ENCODE measurements at places on chromosomes 3 and 15. TPM values are rescaled to one million over a fixed set of nuclear protein-coding genes. Genes with fewer than 3 reads are reported as not detected.

DNA sequence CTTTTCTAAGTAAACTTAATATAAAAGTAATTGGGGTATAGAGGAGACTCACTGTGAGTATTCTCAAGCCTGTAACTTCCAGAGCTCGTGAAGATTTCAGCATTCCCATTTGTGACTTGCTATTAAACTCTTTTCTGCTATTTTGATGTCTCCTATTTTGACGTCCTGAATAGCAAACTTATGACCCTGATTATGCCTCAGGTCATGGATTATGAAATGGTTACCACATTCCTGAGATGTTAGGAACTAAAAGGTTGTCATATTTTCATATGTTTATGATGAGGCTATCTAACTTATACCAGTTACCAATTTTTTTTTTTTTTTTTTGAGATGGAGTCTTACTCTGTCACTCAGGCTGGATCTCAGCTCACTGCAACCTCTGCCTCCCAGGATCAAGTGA lies 105.5 kb downstream of the ATG7 start:
- DNase-seq = no peak

The TFRC gene
- total RNA-seq = 336 TPM

DNA sequence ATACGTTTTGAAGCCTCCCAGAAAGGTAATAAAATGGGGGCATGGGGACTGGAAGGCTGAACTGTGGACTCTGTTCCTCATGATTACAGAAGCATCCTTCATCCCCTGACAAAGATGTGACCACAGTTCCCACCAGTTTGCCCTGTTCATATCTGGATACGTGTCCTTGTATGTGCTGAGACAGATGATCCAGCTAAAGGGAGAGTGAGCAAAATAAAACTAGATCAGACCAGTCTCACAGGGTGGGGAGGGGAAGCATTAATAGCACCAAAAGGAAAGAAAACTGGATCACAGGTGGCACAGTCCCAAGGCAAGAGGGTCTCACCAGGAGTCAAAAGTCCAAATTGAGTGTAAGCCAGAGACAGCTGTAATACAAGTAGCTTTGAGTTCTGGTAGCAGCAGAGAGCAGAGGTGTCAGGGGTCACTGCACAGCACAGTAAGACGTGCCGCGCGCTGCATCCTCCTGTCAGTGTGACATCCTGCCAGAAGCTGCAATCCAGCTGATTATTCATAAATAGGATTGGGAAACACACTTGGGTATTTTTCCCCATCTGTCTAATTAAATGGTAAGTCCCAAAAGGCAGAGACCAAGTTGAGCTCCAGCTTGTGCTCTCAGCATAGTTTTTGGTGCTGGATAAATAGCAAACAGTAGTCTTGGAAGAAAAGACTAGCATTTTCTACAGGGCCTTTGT lies 560.0 kb upstream of the CFAP20DC start:
- DNase-seq = peak; percentile 1

DNA sequence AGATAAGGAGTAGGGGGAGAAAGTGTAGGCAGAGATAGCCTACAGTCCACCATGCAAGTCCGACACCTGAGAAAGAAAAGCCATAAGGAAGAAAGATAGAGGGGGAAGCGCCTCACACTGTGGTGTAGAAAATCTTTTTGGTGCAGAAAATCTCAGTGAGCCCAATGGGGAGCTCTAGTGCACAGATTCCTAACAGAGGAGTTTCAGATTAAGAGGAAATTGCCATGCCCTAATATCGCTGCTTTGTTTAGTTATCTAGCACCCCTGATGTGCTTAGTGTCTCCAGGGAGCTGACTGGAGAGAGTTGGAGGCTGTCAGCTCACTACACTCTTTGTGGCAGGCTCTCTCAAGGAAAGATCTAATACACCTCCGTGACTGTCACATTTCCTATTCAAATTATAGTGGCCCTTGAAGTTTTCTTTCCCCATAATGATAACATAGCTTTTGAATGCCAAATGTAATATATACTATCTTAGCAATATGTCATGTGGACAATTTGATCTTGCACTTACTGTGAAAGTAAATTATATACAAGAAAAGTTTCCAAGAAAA lies 33.7 kb downstream of the CGGBP1 start:
- peak; percentile 98 for DNase-seq

DNA sequence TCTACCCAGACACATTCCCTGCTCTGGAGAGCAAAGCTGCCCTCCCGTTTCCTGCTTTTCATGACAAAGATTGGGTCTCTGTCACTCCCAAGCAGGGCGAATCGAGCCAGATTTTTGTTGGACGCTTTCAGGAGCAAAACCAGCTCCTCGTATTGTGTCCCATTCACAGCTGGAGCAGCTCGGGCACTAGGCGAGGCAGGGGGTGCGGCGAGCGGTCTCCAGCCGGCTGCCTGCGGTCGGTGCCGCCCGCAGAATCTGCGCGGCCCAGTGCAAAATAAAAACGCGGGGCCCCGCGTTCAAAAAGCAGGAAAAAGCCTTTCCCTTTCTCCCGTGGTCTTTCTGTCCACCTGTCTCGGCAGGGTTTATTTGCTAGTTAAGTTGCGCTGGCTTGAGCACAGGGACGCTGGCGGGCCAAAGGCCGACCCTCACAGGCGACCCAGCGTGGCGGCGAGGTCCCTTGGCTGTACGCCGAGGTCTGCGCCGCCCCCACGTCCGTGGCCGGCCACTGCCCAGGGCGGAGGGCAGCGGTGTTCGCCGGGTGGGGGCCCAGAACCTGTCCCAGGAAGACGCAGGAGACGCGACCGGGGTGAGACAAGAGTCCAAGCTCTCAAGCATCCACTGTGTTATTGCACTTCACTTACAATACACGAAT lies 71.2 kb downstream of the CYP19A1 start:
- peak; percentile 9 for DNase-seq

The ISL2 gene
- total RNA-seq = 3.8 TPM

DNA sequence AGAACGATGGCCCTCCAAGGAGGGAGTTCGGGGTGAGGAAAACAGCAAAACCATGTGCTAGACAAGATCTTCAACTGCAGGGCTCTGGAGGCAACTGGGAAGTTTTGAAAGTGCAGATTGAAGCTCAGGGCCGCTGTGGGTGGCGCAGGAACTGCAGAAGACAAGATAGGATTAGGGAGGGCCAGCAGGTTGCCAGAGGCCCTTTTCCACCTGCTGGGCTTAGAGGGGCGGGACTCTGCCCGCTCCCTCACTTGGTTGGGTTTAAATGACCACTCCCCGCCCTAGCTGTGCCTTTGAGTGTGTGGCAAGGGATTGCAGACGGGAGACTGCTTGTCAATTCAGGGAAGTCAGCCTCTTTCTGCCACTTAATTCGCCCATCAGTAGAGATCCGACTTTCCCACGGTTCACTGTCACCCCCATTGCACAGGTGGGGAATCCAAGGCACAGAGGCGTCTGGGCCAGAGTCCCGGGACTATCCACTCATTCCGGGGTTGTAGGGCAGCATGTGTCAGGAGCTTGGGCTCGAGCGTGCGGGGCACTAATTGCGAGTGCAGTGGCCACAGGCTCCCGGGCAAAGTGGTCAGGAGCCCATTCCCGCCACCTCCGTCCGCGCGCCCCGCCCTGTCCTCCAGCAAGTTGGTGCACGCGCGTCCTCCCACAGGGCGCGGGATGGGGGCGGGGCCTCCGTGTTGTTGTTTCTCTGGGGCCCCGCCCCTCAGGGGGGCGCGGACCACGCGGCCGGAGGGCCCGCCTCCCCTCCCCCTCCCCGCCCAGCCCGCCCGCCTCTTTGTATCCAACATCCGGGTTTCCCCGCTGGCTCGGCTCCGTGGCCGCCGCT lies at the start of gene ACVR2B:
TSS of gene ACVR2B (plus strand) at position 816 of the 838 bp plus-strand sequence. CDS start 433 bp downstream, outside the sequence.
- DNase-seq = peak; percentile 79

- no peak for DNase-seq
Observed at GRCh38 chr15:90435652-90436337, 47.8 kb downstream of the IQGAP1 start.

The PLA2G4D gene
- not detected for total RNA-seq

DNA sequence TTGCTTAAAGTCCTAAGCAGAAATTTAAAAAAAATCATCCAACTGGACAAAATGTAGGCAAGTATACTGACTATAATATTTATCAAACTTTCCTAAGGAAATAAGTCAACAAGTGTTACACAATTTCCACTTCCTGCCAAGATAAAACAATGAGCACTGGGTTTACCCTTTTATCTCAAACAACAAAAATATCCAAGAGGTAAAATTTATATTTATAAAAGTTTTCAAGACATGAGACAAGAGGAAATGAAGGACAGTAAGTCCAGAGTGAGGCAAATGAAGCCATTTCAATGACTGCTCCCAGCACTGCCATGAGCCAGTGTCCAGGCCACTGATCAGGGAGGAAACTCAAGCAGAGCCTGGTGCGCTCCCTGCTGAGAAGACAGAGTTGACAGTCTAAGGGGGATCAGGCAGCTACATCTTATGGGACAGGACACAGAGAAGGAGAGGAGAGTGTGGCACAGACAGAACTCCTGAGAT lies 439.4 kb downstream of the RAP2B start:
- peak; percentile 83 for DNase-seq

The SIDT1 gene
- not detected for total RNA-seq

The NR2E3 gene
- total RNA-seq = not detected

DNA sequence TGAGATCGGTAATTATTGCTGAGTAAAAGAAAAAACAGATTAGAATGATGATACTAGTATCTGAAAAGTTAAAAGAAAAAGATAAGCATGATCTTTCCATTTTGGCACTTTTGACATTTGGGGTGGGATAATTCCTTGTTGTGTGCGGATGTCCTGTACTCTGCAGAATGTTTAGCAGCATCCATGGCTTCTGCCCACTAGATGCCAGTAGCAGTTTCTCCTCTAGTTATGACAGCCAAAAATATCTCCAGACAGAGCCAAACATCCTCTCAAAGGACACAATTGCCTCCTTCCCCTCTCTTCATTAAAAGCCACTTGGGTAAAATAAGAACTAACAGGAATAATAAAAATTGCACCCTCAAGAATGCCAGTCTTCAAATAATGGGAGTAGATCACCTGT lies 468.8 kb upstream of the GRM7 start:
- no peak for DNase-seq

DNA sequence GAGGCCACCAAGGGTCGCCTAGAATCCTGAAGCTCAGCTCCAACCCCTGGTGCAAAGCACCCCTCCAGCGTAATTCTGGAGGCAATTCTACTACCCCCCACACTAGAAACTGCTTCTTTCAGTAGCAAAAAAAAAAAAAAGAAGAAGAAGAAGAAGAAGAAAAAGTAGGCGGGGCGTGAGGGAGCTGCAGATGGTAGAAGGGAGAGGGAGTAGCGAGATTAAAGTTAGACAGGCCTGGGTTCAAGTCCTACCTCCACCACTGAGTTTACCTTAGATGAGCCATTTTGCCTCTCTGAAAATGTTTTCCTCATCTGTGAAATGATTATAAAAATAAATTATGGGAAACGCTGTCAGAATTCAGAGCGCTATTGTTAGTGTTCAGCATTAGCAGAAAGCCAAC lies 913 bp downstream of the FAM174B start:
- no peak for DNase-seq

DNA sequence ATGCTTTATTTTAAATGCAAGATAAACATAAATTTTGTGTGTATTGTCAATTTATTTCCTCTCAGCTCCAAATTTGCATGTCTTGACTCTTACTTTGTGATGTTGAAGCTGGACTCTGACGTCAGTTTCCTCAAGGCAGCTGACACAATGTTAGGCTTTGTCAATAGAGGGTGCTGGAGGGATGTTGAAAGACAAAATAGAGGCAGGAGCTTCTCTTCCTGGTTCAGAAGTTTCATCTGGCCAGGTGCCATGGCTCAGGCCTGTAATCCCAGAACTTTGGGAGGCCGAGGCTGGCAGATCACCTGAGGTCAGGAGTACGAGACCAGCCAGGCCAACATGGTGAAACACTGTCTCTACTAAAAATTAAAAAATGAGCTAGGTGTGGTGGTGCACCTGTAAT lies 408.6 kb downstream of the GBE1 start:
- DNase-seq = peak; percentile 51

The LRTM1 gene
- total RNA-seq = not detected

DNA sequence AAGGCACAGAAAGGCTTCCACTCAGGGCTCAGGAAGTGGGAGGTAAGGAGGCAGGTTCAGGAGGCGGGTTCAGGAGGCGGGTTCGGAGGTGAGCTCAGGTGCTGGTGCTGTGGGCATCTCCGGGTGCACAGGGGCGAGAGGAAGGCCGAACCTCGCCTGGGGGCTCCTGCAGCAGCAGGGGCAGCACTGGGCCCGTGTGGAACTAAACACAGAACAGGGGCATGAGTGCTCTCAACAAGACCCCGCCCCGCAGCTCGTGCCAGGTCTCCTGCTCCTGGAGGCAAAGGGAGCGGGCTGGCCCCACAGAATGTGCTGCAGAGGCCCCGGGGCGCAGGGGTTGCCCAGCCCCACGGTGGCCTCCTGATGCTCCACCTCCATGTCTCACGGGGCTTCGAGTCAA lies 13.7 kb downstream of the ZDHHC19 start:
- no peak for DNase-seq

DNA sequence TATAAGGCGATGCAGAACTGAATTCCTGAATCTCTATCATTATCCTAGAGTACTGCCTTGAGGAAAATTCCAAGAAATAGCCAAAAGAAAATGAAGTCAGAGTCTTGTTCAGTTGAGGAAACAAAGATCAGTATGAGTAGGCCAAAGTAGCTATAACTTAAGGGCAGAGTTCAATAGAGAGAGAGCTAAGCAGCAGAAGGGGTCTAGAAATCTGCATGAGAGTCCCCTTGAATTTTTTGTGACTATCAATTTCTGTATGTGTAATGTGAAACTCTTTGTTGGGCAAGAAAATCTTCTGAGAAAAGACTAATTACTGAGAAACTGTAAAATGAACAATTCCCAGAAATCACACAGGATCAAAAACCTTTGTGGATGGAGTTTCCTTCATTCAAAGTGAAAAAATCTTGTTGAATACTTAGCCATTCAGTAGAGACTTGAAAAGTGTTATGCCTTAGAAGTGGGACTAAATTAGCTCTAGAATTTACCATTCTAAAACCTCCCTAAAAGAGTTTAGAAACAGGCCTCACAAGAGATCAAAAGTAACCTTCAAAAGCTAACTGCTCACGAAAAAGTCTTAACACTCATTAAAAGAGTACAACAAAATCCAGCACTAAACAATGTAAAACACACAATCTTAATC lies 43.1 kb upstream of the FNDC3B start:
- DNase-seq = no peak

The GATA2 gene
- 14.2 TPM for total RNA-seq

GRCh38 chr3:187926620-187927019 lies 181.4 kb upstream of the BCL6 start:
- no peak for DNase-seq

GRCh38 chr3:177547711-177548350 lies 350.5 kb upstream of the TBL1XR1 start:
- DNase-seq = no peak

The MAP6D1 gene
- 5.0 TPM for total RNA-seq

GRCh38 chr15:67148196-67148701 lies 82.8 kb downstream of the SMAD3 start:
- DNase-seq = peak; percentile 58

GRCh38 chr3:177810162-177810623 lies 612.9 kb upstream of the TBL1XR1 start:
- no peak for DNase-seq

The IQCF5 gene
- not detected for total RNA-seq

GRCh38 chr3:45712434-45713110 lies 23.4 kb downstream of the SACM1L start:
- DNase-seq = peak; percentile 16

GRCh38 chr3:65402597-65402996 lies 636.1 kb downstream of the MAGI1 start:
- DNase-seq = peak; percentile 23

The ZPLD1 gene
- total RNA-seq = 0.17 TPM

GRCh38 chr15:92533298-92533697 lies 122.3 kb downstream of the FAM174B start:
- no peak for DNase-seq
